ENCODE measurements at places on chromosomes 5 and 9. TPM values are rescaled to one million over a fixed set of nuclear protein-coding genes. Genes with fewer than 3 reads are reported as not detected.

The SLC25A46 gene
- total RNA-seq = 46.1 TPM

DNA sequence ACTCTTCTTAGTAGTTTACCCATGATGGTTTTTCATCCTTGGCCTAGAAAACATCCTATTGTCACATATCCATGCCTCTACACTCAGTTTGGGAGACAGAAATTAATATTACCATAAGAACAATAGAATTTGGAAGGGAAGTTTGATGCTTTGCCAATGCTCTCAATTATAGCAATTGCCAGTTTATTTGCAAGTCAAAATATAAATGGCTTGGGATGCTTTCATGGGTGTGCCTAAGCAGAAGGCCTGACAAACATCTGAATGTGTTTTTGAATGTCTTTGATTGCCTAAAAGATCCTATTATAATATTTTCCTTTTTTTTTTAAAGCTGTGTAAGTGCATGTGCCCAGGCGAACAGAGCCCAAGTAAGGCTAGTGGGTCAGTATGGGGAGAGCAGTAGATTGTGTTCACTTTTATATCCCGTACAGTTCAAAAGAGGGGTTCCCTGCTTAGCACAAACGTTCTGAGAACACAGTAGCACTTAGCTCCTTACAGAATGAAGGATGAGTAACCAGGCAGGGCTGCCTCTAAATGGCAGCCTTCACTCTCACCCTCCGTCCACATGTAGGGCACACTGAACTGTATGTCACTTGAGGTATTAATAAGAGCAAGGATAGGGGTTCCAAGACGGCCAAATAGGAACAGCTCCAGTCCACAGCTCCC lies 56.0 kb upstream of the AGXT2 start:
- DNase-seq = no peak

The CER1 gene
- total RNA-seq = not detected

- no peak for DNase-seq
Measured at GRCh38 chr9:110802416-110803035, 133.9 kb downstream of the MUSK start.

The PCDHB10 gene
- 2.5 TPM for total RNA-seq

GRCh38 chr5:14826714-14827113 lies 44.9 kb downstream of the ANKH start:
- DNase-seq = no peak

The LYSMD3 gene
- 18.7 TPM for total RNA-seq

GRCh38 chr9:122151267-122151828 lies 8.2 kb downstream of the NDUFA8 start:
- no peak for DNase-seq

GRCh38 chr9:102768002-102768401 lies 227.1 kb upstream of the CYLC2 start:
- no peak for DNase-seq

The RBM22 gene
- 46.1 TPM for total RNA-seq

DNA sequence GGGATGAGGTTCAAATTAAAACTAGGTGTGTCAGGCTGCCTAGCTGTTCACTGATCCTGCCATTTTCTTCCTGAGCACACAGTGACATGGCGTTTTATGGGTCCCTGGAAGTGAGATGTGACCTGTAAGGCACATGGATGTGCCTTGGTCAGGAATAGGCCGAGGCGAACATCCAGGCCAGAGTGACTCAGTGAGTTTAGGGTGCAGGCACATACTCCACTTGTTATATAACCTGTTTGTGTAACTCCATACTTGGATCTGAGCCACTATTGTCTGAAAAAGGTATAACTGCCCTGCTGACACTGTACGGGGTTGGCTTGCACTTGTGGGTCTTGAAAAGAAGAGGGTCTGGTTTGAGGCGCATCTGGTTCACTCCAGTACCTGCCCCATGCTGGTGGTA lies 150.1 kb upstream of the ADAMTS16 start:
- no peak for DNase-seq

- DNase-seq = no peak
Measured at GRCh38 chr5:77851176-77852067, 75.3 kb upstream of the TBCA start.

The FAM163B gene
- total RNA-seq = 0.81 TPM

- DNase-seq = no peak
Measured at GRCh38 chr5:118529361-118530144, 458.8 kb downstream of the DTWD2 start.

DNA sequence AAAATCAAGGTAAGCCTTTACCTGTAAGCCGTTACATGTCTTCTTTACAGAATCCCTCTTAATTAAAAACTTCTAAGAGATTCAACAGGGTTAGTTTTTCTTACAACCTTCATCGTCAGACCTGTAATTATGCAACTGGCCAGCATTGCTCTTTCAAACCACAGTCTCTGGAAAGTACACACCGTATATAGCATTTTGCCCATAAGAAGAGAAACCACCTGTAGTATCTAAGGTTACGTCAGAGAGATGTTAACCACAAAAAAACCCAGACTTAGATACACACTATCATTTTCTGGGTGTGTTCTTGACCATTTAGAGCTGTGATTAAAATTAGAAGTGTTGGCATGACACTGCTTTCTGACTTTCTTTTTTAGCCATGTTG lies 140.0 kb downstream of the MUSK start:
- no peak for DNase-seq

The CDC25C gene
- total RNA-seq = 0.37 TPM

DNA sequence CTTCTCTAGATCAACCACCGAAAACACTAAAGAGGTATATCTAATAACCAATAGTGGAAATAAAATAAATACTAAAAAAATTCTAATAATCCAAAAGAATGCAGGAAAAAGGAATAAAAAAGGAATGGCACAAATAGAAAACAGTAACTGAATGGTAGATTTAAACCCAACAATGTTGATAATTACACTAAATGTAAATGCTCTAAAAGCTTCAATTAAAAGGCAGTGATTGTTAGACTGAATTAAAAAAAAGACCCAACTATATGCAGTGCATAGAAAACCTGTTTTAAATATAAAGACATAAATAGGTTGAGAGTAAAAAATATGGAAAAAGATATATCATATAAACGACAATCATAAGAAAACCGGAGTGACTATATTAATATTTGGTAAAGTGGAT lies 9.2 kb upstream of the ZBTB5 start:
- no peak for DNase-seq

DNA sequence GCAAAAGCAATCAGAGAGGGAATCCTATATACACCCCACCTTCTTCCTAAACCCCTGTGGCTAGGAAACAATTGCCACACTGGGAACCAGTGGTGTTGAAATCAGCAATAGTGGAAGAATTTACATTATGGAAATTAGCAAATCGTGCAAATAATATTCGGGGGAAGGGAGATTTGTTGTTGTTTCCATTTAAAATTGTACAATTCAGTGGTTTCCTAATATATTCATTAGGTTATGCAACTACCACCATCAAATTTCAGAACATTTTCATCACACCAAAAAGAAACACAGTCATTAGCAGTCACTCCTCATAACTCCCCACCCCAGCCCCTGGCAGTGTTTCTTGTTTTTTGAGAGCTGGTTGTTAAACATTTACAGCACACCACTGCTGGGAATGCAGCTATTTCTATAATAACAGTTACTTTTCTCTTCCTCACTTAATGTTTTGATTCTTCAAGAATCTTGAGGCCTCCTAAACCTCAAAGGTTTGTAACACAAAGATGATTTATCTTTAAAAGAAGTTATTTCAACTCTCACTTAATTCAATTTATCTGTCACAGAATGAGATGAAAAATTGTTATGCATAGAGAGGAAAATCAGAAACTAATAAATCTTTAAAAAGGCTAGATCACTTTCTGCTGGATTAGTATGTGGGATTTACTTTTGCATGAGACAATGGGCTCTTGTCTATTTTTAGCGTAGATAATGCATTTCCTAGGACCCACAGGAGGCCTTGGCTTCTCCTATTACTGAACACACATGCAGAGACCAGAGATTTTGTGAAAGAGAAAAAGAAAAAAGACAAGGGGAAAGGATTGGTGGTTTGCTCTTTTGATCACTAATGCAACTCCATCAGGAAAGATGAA lies 91.8 kb upstream of the DAPK1 start:
- no peak for DNase-seq

- peak; percentile 56 for DNase-seq
Measured at GRCh38 chr5:43631182-43631910, 28.4 kb downstream of the NNT start.

The KCNV2 gene
- not detected for total RNA-seq

DNA sequence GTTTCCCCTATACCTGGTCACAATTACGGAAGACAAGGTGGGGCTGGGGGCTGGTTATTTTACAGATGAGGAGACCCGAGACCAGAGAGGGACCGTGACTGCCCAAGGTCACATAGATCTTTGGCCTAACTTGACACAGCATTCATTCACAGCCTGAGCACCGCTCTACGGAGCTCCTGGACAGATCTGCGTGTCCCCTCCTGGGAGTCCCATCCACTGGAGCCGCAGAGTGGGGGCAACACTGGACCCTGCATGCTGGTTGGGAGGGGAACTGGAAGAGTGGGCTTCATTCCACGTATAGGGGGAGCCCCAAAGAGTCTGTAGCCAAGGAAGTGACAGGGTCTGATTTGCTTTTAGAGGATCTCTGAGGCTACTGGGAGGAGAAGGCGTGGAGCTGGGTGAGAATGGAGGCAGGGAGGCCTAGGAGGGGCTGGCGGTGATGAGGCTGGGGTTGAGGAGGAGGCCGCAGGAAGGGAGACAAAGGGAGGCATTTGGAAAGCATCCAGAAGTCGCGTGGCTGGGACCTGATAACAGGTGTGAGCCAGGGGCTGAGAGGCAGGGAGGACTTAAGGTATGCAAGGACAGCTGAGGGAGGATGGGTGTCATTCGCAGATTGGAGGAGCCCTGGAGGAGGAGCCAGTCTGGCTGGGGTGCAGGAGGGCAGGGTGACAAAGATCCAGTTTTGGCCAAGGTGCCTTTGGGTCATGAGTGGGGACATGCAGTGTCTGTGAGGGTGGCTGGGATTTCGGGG lies 64.3 kb upstream of the IER5L start:
- DNase-seq = no peak

Data from mucosa of gallbladder (tissue), 1 donor.